Left lobe of liver (tissue), 2 donors: ENCODE measurements at places on chromosomes 12 and 14.
A peak's percentile ranks its signal among the peaks of the same experiment; 100 is the strongest.

DNA sequence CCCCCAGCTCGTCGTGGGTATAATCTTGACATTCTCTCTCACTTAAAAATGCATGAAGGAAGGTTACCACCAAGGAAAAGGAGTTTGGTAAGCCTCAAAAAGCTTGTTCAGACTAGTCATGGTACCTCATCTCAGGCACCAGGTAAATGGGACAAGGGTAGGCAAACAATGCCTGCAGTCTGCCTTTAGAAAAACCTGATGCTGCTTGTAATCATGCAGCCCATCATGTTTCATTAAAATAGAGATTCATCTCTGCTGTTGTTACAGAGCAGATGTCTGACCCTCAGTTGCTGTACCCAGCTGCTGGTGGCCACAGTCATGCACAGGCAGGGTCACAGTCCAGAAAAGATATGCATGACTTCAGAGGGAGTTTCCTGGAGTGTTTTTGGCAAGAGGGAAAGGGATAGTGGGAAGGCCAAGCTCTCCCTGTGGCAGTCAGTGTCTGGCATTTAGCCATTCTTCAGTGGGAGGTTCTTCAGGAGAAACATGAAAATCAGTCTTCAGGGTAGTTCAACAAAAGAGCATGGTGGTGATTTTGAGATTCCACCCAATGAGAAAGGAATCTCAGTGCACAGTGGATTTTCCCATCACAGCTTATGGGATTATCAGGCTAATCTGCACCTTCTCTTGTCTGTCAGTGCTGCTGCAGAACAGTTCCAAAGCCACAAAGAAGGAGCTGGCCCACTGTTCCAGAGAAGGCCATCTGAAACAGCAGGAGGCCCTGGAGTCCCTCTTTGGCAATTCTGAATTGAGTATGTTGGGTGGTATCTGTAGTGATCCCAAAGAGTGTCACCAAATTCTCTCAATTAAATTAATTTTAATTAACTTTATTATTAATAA, 202.7 kb upstream of the FRMD6 start:
- peak; percentile 57 for DNase-seq

- no peak for DNase-seq
Observed at GRCh38 chr12:75444429-75445136, 36.0 kb upstream of the GLIPR1 start.

- peak; percentile 59 for DNase-seq
Observed at GRCh38 chr12:103848143-103848542, 7.1 kb upstream of the NT5DC3 start.

- DNase-seq, result no peak
Observed at GRCh38 chr14:72451054-72451972, 442.6 kb downstream of the DPF3 start.

GRCh38 chr12:100857418-100857817, 62.8 kb downstream of the ANO4 start:
- DNase-seq, result no peak

- no peak for DNase-seq
Observed at GRCh38 chr12:114213055-114213581, 192.8 kb downstream of the TBX5 start.

GRCh38 chr12:113228394-113229028, 7.2 kb downstream of the TPCN1 start:
- DNase-seq, result no peak

DNA sequence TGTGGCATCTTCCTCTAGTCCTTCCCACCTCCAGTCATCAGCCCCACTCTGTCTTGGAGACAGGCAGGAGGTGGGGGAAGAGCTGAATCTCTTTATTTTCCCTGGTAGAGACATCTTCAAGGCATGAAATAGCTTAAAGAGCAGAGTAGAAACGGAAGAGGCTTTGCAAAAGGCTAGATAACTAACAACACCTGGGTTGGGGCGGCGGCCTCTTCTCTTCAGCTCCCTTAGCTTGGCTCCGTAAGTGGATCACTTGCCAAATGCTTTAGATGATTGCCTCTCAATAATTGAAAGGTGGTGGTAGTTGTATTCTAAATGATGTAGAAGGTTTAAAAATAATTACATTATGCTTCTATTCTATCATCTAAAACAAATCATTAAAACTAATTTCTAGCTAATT, 36.1 kb downstream of the SSPN start:
- no peak for DNase-seq

DNA sequence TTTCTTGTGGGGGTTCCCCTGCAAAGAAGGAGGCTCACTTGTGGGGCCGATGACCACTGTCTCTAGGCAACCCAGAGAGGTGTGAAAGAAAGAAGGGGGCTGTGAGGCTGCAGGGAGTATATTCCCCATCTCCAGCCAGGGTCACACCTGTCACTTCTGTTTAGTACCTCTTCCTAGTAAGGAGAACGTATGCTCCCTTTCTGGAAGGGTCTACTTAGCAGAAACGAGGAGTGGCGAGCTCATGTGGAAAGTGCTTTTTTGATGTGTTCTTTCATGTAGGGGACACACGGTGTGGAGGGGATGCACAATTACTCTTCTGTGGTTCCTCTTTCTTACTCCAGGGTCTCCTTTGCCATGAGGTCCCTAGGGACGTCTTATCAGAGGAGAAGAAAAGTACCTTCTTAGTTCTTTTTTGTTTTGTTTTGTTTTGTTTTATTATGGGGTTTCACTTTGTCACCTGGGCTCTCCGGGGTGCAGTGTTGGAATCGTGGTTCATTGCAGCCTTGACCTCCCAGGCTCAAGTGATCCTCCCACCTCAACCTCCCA, 58.3 kb downstream of the PRKCH start:
- DNase-seq, result no peak
